Upper lobe of left lung (tissue), 6 donors: ENCODE measurements at places on chromosomes 3 and 15. TPM values are rescaled to one million over a fixed set of nuclear protein-coding genes. Genes with fewer than 3 reads are reported as not detected.

DNA sequence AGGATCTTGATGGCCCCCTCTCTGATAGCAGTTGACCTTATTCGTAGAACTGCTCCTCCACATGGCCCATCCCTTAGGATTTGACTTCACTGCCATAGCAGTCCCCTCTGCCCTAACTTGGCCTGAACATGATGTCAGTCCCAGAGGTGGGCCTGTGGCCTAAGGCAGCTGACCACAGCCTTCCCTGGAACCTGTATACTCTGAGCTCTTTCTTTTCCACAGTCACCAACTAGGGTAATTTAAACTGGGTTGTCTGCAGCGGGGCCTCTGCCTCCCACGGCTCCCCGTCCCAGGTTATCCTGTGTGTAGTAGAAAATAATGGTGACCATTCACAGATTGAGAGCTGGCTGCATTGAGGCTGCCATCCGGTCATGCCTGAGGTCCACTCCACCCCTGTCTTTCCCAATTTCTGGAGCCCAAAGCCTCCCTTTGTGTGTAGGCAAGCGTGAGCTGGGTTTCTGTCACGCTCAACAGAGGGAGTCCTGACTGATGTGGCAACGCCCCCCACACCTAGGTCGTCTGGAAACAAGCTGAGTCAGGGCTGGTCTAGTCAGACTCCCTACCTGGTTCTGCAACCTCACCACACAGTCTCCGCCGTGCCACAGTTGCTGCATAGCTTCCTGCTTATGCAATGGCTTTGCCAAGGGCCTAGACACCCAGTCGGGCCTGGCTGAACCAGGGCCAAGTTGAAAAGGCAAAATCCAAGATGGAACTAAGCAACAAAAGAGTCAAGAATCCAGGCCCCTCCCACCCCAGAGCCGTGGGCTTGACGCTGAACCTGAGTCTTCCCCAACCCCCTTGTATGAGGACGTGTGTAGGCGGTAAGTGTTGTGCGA lies 284.5 kb downstream of the XXYLT1 start:
- H3K27ac ChIP-seq, result no peak overlapping the region
- H3K4me3 ChIP-seq, result no peak overlapping the region
- H3K27me3 ChIP-seq, result no peaks in the 10 kb centered on the region

GRCh38 chr3:157129803-157130466 lies 30.0 kb downstream of the CCNL1 start:
- H3K27me3 ChIP-seq, result no peaks in the 10 kb centered on the region
- H3K4me3 ChIP-seq, result peak overlapping the region; percentile 25
- peak overlapping the region; percentile 78 for H3K27ac ChIP-seq
- no peak for DNase-seq
- peaks cover 27% of the 10 kb centered on the region for H3K4me1 ChIP-seq

CAMK1 gene
- 28.5 TPM for total RNA-seq

CHRNB4 gene
- total RNA-seq, result not detected

- DNase-seq, result no peak
- H3K4me3 ChIP-seq, result peak overlapping the region; percentile 89
- peaks cover 46% of the 10 kb centered on the region for H3K4me1 ChIP-seq
- H3K27ac ChIP-seq, result peak overlapping the region; percentile 84
- no peaks in the 10 kb centered on the region for H3K36me3 ChIP-seq
These were observed 71.8 kb downstream of the RBPMS2 start for GRCh38 chr15:64703632-64703959.

CYP1A1 gene
- 0.69 TPM for total RNA-seq

GRCh38 chr3:37272741-37273140 lies 98.4 kb upstream of the LRRFIP2 start:
- DNase-seq, result no peak
- H3K4me1 ChIP-seq, result peaks cover 12% of the 10 kb centered on the region
- H3K27ac ChIP-seq, result no peak overlapping the region

GRCh38 chr3:167148136-167148535 lies 232.0 kb downstream of the ZBBX start:
- H3K27ac ChIP-seq, result no peak overlapping the region
- H3K4me3 ChIP-seq, result no peak overlapping the region
- no peaks in the 10 kb centered on the region for H3K27me3 ChIP-seq

DNA sequence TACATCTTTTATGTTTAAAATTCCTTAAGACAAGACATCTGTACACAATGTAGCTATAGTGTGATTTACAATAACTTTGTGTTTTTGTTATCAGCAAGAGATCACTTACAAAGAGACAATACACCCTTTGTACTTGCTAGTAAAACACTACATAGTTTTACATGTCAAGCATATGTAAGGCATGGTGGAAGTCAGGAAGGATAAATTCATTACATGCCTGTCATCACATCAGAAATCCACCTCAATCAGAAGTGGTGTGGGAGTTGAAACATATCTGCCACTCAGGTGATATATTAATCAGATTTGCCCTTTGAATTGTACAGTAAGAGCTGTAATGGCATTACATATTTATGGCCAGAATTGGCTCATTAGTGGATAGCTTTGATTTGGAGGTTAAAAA lies 95.5 kb downstream of the MBNL1 start:
- H3K27me3 ChIP-seq, result no peaks in the 10 kb centered on the region
- no peak overlapping the region for H3K4me3 ChIP-seq
- no peak overlapping the region for H3K27ac ChIP-seq

- no peak overlapping the region for H3K27ac ChIP-seq
- H3K4me3 ChIP-seq, result no peak overlapping the region
- no peaks in the 10 kb centered on the region for H3K27me3 ChIP-seq
- no peaks in the 10 kb centered on the region for H3K4me1 ChIP-seq
These were observed 381.0 kb upstream of the RGMA start for GRCh38 chr15:93469994-93470393.

GABRR3 gene
- not detected for total RNA-seq

- no peak overlapping the region for H3K27ac ChIP-seq
- H3K4me3 ChIP-seq, result no peak overlapping the region
- H3K36me3 ChIP-seq, result no peaks in the 10 kb centered on the region
These were observed 50.1 kb downstream of the CALML4 start for GRCh38 chr15:68154923-68155559.

CKMT1B gene
- total RNA-seq, result 7.3 TPM

GRCh38 chr3:76651784-76652183 lies 388.1 kb upstream of the ROBO2 start:
- no peaks in the 10 kb centered on the region for H3K27me3 ChIP-seq
- no peaks in the 10 kb centered on the region for H3K36me3 ChIP-seq
- no peak overlapping the region for H3K4me3 ChIP-seq
- DNase-seq, result no peak
- no peaks in the 10 kb centered on the region for H3K4me1 ChIP-seq

- H3K27ac ChIP-seq, result no peak overlapping the region
- H3K4me3 ChIP-seq, result no peak overlapping the region
- no peaks in the 10 kb centered on the region for H3K27me3 ChIP-seq
- no peaks in the 10 kb centered on the region for H3K4me1 ChIP-seq
- no peak for DNase-seq
These were observed 828.3 kb downstream of the PDCD6IP start for GRCh38 chr3:34626699-34627098.

DNA sequence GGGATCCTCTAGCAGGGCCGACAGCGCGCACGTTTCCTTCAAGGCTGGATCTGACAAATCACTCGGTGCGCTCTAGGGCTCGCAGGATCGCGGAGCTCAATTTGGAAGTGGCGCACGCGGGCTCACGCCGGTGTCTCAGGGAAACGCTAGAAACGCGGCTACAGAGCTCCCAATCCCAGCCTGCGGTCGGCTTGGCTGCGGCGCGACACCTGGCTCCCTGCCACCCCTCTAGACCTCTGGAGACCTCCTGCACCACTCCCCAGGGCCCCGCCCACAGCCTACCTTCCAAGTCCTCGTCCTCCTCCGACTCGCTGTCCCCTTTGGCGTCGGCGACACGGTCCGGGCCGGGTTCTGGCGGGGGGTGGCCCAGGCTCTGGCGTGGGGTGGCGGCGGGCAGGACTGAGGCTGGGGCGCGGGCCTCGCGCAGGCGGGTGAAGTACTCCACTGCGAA lies 596 bp downstream of the PRKAR2A start:
- peak; percentile 95 for DNase-seq
- peak overlapping the region; percentile 90 for H3K27ac ChIP-seq
- H3K27me3 ChIP-seq, result no peaks in the 10 kb centered on the region
- no peaks in the 10 kb centered on the region for H3K36me3 ChIP-seq

DNA sequence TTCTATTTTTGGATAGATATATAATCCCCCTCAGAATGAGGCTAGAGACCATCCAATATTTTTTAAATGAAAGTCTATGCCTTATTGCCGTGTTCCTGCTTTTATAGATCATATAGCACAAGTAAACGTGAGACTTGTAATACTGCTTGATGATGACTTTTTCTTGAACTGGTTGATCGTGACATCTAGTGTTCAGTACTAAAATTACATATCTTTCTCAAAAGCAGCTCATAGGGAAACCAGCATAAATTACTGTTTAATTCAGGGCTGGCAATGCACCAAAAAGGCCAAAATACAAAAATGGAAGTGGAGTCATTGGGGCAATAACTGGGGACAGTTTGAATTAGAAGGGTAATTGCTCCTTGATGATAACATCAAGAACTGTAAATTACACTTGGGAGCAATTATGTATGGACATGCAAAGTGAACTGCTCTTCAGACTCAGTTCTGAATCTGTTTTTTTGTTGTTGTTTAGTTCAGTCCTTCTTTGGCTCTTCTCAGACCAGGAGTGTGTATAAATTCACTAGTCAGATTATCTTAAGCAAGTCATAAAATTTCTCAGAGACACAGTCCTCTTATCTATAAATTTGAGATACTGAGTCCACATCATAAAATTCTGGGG lies 325.3 kb downstream of the THSD4 start:
- H3K36me3 ChIP-seq, result no peaks in the 10 kb centered on the region
- H3K27ac ChIP-seq, result no peak overlapping the region
- no peak overlapping the region for H3K4me3 ChIP-seq
- H3K4me1 ChIP-seq, result no peaks in the 10 kb centered on the region
- H3K27me3 ChIP-seq, result no peaks in the 10 kb centered on the region

GRCh38 chr3:82002491-82002890 lies 241.0 kb upstream of the GBE1 start:
- no peak for DNase-seq
- peaks cover 4% of the 10 kb centered on the region for H3K4me1 ChIP-seq
- H3K27ac ChIP-seq, result no peak overlapping the region
- no peaks in the 10 kb centered on the region for H3K36me3 ChIP-seq
- H3K27me3 ChIP-seq, result no peaks in the 10 kb centered on the region
- H3K4me3 ChIP-seq, result no peak overlapping the region

GUCA1C gene
- total RNA-seq, result not detected

GRCh38 chr15:35208353-35208752 lies 123.3 kb upstream of the NANOGP8 start:
- no peaks in the 10 kb centered on the region for H3K36me3 ChIP-seq
- no peak overlapping the region for H3K27ac ChIP-seq
- no peaks in the 10 kb centered on the region for H3K27me3 ChIP-seq
- H3K4me1 ChIP-seq, result no peaks in the 10 kb centered on the region

DNA sequence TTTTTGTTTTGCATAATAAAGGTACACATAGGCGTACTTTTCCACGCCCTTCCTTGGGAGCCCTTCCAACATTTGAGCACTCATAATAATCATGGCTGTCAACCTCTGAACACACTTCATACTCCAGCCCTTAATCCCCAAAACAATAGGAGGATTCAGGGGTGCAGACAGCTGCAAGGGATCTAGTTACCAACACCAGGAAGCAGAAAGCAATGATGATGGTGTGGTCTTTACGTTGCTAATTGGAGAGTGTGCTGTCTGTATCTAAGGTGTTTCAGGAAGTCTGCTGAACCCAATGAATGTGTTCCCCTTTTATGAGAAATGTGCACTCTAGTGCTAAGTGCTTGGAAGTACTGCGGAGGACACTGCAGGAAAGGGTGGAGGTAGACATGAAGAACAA lies 60.3 kb upstream of the PDZRN3 start:
- no peak overlapping the region for H3K27ac ChIP-seq
- no peak overlapping the region for H3K4me3 ChIP-seq
- no peaks in the 10 kb centered on the region for H3K27me3 ChIP-seq
- no peaks in the 10 kb centered on the region for H3K36me3 ChIP-seq

DNA sequence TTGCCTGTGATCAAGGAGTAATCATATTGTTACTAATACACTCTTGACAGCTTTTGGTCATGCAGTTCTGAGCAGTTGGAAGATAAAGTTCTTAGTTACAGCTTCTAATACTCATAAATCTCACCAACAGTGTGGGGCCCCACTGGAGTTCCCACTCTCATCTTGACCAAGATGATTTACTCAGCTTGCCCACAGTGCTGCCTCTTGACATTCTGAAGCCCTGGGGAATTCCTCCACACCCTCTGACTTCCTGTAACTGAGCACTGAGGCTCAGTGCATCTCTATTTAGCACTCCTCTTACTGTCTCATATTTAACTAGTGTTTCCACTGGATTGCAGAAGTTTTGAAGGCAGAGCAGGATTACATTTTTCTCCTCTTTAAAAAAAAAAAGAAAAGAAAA lies 1.9 kb upstream of the ARL6IP5 start:
- peak; percentile 84 for DNase-seq
- no peaks in the 10 kb centered on the region for H3K36me3 ChIP-seq
- peaks cover 74% of the 10 kb centered on the region for H3K4me1 ChIP-seq
- no peak overlapping the region for H3K4me3 ChIP-seq
- no peaks in the 10 kb centered on the region for H3K27me3 ChIP-seq

DNA sequence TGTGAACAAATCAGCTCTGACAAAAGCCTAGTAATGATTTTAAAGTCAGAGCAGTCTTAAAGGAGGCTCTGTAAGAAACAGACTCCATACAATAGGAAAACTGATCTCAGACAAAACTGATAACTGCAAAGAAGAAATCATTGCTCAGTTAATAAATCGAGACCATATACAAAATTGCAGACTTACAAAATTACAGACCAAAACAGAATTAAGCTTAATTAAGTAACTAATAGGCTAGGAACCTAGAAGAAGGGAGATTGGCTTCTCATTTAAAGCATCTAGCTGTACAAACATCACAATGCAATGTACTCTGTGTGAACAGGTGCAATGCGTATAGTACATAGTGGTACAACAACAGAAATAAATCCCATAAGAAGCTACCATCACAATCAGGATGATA lies 46.3 kb downstream of the ZBTB20 start:
- no peak for DNase-seq
- peaks cover 19% of the 10 kb centered on the region for H3K4me1 ChIP-seq
- H3K27ac ChIP-seq, result no peak overlapping the region
- peak overlapping the region; percentile 43 for H3K4me3 ChIP-seq

DNA sequence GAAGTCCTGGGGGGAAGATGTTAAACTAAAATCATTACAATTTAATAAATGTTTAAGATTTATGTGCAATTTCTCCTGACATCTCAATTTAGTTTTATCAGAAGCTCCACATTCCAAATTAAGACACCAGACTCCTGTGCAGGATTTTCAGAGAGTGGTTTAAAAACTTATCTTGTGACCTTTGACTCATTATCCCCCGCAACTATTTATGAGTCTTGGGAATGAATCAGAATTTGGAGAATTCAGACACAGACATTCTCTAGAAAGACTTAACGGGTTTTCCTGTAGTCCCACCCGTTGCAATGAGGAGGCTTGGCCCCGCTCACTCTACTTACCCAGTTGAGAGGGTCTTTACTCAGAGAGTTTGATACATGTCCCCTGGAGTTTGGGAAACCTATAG lies 7.1 kb downstream of the OR5K2 start:
- H3K27me3 ChIP-seq, result no peaks in the 10 kb centered on the region
- H3K4me3 ChIP-seq, result no peak overlapping the region
- H3K27ac ChIP-seq, result no peak overlapping the region
- no peaks in the 10 kb centered on the region for H3K36me3 ChIP-seq
- no peaks in the 10 kb centered on the region for H3K4me1 ChIP-seq
- DNase-seq, result no peak

RAD54L2 gene
- total RNA-seq, result 26.8 TPM

GLDN gene
- total RNA-seq, result 38.2 TPM

GRCh38 chr3:126129398-126129891 lies 45.5 kb upstream of the SLC41A3 start:
- H3K36me3 ChIP-seq, result no peaks in the 10 kb centered on the region
- no peaks in the 10 kb centered on the region for H3K4me1 ChIP-seq
- H3K27me3 ChIP-seq, result no peaks in the 10 kb centered on the region
- no peak overlapping the region for H3K4me3 ChIP-seq
- DNase-seq, result peak; percentile 81

- DNase-seq, result no peak
- H3K27me3 ChIP-seq, result no peaks in the 10 kb centered on the region
- H3K4me3 ChIP-seq, result no peak overlapping the region
- no peak overlapping the region for H3K27ac ChIP-seq
- H3K36me3 ChIP-seq, result no peaks in the 10 kb centered on the region
These were observed 9.1 kb downstream of the HDC start for GRCh38 chr15:50256188-50257041.
